NCI-H2227 treated with DMSO at 0.1 percent for 48 hours (cell line): ENCODE measurements at places on chromosomes 5 and 9.

DNA sequence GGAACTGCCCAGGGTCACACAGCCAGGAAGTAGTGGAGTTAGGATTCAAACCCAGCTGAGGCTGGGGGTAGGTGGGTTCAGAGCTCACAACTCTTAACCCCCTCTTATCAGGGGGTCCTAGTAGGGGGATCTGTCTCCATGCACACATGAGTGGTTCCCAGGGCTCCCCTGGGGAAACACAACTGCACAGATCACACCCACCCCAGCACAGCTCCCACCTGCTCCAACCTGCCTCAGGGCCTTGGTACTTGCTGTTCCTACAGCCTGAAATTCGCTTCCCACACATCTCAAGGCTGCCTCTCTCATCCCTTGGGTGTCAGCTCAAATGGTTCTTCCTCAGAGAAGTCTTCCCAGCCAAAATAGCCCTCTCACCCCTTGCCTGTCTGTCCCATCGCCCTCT, 4.8 kb downstream of the SNCB start:
- no peak for DNase-seq

GRCh38 chr5:132195727-132196126, 31.9 kb downstream of the P4HA2 start:
- no peak for DNase-seq

- DNase-seq, result no peak
Observed at GRCh38 chr9:112527959-112528358, 41.3 kb downstream of the KIAA1958 start.

GRCh38 chr5:16108418-16108817, 71.2 kb downstream of the MARCHF11 start:
- DNase-seq, result no peak

DNA sequence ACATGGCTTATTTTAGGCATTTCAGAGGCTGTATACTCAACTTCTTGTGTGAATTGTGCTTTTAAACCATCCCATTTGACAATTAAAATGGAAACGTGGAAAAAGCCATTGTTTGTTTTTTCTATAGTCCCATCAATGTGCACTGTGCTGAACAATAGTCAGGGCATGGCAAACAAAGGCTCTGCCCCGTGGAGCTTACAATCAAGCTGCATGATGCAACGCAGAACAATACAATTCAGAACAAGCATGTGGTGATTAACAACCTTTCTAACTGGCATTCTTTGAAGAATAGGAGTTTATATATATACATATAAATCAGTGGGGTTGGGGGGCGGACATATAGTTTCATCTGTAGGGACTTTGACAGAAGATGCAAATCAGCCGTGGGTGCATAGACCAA, 2125.4 kb upstream of the WWC1 start:
- DNase-seq, result no peak

- no peak for DNase-seq
Observed at GRCh38 chr9:81566074-81566698, 123.2 kb downstream of the TLE1 start.

GRCh38 chr5:39501397-39501796, 76.6 kb upstream of the DAB2 start:
- DNase-seq, result no peak

DNA sequence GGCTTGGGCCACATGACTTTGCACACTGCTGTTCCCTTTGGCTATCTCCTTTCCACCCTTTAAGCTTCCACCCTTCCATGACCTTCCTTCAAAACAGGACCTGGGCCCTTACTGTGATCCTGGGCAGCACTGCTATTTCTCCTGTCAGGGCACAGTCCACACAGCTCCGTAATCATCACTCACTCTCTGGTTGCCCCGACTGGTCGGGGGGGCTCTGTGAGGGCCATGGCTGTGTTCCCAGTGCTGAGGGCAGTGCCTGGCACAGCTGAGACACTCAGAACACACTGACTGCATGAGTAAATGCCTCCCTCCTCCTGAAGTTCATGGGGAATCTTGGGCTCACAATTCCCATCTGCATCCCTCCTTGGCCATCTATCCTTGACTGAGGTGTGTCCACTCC, 12.2 kb downstream of the TRAF1 start:
- DNase-seq, result no peak

DNA sequence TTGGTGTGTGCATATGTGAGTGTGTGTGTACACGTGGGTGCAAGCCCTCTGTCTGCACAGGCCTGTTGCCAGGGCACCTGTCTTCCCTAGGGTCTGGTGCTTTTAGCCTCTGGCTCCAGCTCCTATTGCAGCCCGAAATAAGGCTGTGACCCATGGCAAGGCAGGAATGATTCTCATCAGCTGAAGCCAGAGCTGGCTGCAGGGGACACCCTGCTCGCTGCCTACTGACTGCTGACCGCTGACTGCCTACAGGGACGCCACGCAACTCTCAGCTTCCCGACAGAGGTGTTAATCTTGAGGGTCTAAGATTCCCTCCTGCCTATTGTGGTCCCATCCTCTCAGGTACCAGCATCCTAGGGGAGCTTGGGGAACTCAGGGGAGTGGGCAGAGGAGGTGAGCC, at the start of gene MYOZ3:
TSS of gene MYOZ3 (plus strand) at position 166 of the 400 bp plus-strand sequence. CDS start 1,691 bp downstream, outside the sequence.
- no peak for DNase-seq

- DNase-seq, result peak; percentile 14
Observed at GRCh38 chr5:64690417-64691151, at the start of gene SHISAL2B. SHISAL2B (plus strand) TSS chr5:64690503; CDS start chr5:64690624, 121 bp downstream.

DNA sequence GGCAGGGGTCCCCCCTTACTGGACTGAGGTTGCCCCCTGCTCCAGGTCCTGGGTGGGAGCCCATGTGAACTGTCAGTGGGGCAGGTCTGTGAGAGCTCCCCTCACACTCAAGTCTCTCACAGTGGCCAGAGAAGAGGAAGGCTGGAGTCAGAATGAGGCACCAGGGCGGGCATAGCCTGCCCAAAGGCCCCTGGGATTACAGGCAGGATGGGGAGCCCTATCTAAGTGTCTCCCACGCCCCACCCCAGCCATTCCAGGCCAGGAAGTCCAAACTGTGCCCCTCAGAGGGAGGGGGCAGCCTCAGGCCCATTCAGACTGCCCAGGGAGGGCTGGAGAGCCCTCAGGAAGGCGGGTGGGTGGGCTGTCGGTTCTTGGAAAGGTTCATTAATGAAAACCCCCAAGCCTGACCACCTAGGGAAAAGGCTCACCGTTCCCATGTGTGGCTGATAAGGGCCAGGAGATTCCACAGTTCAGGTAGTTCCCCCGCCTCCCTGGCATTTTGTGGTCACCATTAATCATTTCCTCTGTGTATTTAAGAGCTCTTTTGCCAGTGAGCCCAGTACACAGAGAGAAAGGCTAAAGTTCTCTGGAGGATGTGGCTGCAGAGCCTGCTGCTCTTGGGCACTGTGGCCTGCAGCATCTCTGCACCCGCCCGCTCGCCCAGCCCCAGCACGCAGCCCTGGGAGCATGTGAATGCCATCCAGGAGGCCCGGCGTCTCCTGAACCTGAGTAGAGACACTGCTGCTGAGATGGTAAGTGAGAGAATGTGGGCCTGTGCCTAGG, at the start of gene CSF2:
TSS of gene CSF2 (plus strand) at position 559 of the 783 bp plus-strand sequence. CDS start at position 594, 35 bp downstream.
- DNase-seq, result no peak

GRCh38 chr5:75720882-75721281, 3.6 kb upstream of the POC5 start:
- no peak for DNase-seq

GRCh38 chr5:108649106-108649505, 98.6 kb upstream of the FER start:
- no peak for DNase-seq
